IMR-90 (cell line): ENCODE measurements at places on chromosomes 11 and 22. TPM values are rescaled to one million over a fixed set of nuclear protein-coding genes. Genes with fewer than 3 reads are reported as not detected.

Gene MRGPRX3
- not detected in 2 replicates for total RNA-seq

- no peak for DNase-seq
Observed at GRCh38 chr11:121683791-121684190, 231.0 kb upstream of the SORL1-AS1 start.

- DNase-seq, result no peak
Observed at GRCh38 chr22:32795214-32795596, 6.3 kb upstream of the TIMP3 start.

DNA sequence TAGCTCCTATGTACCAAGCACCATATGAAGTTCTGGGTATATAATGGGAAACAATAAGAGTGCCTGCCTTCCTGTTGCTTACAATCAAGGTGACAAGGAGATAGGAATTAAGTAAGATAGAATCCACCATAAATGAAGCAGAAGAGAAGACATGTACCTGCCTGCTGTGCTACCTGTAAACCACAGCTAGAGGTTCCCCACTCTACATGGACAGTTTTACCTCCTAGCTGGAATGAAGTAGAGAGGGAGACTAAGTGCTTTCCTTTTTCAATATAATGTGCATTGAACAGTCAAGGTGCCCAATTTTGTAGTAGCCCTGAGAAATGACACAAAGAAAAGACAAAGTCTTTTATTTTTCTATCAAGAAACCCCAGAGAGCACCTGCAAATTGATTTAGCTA lies 984.6 kb downstream of the DLG2 start:
- DNase-seq, result no peak

- DNase-seq, result peak; percentile 80
Observed at GRCh38 chr11:86678823-86679222, 6.4 kb upstream of the ME3 start.

DNA sequence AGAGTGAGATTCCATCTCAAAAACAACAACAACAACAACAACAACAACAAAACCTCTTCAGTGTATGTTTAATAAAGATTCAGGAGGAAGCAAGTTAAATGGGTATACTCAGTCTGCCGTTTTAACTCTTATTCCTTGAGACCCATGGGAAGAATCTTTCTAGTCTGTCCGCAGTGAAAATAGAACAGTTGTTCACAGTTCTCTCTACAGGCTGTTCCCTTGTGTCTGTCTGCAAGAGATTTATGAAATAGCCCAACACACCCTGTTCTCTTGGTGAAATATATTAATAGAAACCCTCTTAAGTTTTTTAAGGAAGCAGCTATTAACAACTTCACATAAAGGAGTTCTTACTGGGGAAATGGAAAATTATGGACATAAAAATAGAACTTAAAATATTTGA lies 682.2 kb upstream of the RAG2 start:
- DNase-seq, result no peak

- DNase-seq, result peak; percentile 85
Observed at GRCh38 chr11:27696961-27697360, 3.3 kb downstream of the BDNF start.

DNA sequence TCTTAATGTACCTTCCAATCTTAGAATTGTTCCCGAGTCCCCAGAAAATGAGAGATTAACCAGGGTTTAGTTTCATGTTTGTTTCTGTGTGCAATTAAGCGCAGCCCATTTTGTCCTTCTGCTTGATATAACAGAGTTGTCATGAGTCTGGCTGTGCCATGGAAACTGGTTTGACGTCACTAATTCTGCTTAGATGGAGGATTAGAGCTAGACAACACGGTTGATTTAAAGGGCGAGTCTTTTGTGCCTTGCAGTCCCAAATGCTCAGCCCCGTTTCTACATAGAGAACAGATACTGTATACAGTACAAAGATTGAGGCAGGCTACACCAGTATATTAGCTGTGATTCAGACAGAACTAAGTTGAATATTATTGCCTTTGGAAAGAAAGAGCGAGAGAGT lies 45.5 kb upstream of the ALKBH3 start:
- no peak for DNase-seq

DNA sequence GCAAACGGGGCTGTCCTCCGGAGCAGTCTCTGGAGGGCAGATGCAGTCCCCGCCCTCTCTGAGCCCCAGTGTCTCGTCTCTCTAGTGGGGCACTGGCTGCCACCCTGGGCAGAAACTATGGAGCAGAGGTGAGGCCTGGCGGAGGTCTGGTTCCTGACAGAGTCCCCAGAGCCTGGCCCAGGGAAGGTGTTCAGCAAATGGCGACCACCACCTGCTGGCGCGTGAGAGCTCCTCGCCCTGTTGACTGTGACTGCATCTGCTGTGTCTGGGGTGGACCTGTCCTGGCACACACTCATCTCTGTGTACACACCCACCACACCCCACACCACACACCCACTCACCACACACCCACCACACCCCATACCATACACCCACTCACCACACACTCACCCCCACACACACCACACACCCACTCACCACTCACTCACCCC lies 18.3 kb upstream of the TTLL12 start:
- no peak for DNase-seq

- peak; percentile 15 for DNase-seq
Observed at GRCh38 chr22:30968015-30968923, at the start of gene MORC2. Gene MORC2 (minus strand): TSS chr22:30968774. CDS start chr22:30967889, 885 bp downstream.

- peak; percentile 82 for DNase-seq
Observed at GRCh38 chr11:107043242-107044006, 25.1 kb upstream of the GUCY1A2 start.

DNA sequence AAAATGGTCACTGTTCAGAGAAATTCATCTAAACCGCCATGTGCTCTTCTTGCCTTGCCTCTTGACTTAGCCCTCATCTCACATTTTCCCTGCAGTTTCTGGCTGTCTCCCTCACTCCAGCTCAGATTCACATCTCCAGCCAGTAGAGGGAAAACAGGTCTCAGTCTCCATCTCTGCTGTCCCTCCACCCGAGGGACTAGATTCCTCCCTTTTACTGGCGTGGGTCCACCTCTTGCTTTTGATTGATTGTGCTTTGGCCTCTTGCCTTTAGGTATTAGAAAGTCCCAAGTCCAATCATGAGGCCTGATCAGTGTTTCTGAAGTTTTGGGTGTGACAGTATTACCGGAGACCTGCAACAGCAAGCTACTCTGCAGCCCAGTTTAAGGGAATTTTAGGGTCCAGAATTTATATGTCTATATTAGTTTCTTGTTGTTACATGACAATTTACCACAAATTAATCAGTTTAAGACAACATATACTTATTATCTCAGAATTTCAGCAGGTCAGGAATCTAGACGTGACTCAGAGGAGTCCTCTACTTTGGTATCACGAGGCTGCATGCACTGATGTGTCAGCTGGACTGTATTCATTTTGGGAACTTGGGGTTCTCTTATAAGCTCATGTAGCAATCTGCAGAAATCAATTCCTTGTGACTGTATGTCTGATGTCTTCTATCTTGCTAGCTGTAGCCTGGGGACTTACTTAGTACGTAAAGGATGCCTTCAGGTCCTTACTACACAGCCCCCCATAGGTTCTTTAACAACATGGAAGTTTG lies 805.2 kb upstream of the CCDC90B start:
- DNase-seq, result no peak

Gene OR8H3
- not detected in 2 replicates for total RNA-seq

- DNase-seq, result no peak
Observed at GRCh38 chr22:19740586-19740985, 17.2 kb downstream of the GP1BB start.

Gene CHST1
- total RNA-seq, result not detected in 2 replicates

- no peak for DNase-seq
Observed at GRCh38 chr22:20672732-20673131, 101.2 kb upstream of the SERPIND1 start.

Gene DSCAML1
- total RNA-seq, result not detected in 2 replicates

- peak; percentile 84 for DNase-seq
Observed at GRCh38 chr11:72821920-72822799, 7.9 kb downstream of the ATG16L2 start.

- peak; percentile 85 for DNase-seq
Observed at GRCh38 chr22:18023509-18024275, 669 bp downstream of the MICAL3 start.
